ENCODE measurements at places on chromosomes 3 and 15. TPM values are rescaled to one million over a fixed set of nuclear protein-coding genes. Genes with fewer than 3 reads are reported as not detected.

Gene CCR2
- 1.3 TPM for total RNA-seq

Gene PLA2G4D
- total RNA-seq, result not detected

Gene PRR20G
- total RNA-seq, result not detected

DNA sequence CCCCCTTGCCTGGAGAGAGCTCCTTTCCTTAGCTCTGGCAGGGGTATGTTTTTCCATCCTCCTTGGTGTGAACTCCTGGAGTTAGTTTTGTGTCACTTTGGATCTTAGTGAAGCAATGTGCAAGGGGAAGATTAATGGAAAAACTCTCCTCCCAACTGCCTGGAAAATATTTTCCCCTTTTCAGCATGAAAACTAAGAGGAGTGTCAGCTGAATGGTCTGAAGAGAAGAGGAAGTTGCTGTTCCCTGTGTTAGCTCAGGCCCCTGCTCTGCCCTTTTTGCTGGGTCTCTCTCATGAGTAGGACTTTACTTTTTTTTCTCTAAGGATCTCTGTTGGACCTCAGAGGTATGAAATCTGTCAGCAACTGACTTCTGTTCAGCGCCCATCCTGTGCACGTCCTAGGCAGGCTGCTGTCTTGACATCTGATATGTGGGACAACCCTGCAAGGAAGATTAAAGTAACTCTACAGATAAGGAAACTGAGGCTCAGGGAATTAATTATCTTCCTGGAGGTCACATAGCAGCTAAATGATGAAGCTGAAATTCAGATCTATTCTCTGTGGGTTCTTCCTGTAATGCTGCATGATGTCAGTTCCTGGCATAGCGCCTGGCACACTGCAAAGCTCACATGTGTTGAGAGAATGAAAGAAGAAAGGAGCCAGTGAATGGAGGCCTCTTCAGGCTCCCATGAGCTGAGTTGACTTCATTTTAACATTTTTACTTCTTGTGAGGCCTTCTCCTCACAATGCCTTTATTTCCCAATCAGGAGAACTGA, 109.7 kb upstream of the GALNT15 start:
- peaks cover 19% of the 10 kb centered on the region for H3K4me1 ChIP-seq
- H3K4me3 ChIP-seq, result no peak overlapping the region
- H3K36me3 ChIP-seq, result no peaks in the 10 kb centered on the region
- H3K27me3 ChIP-seq, result no peaks in the 10 kb centered on the region

- peak overlapping the region; percentile 4 for H3K27ac ChIP-seq
- DNase-seq, result no peak
- peaks cover 53% of the 10 kb centered on the region for H3K4me1 ChIP-seq
- H3K27me3 ChIP-seq, result no peaks in the 10 kb centered on the region
- H3K4me3 ChIP-seq, result no peak overlapping the region
Measured at GRCh38 chr15:100211855-100212850, 129.6 kb downstream of the ADAMTS17 start.

All from esophagus muscularis mucosa (tissue), 4 donors.